Left hindlimb (tissue), 1 donor: ENCODE measurements at places on chromosomes 11 and 22.
A peak's percentile ranks its signal among the peaks of the same experiment; 100 is the strongest.

GRCh38 chr11:115194802-115195110 is 309.5 kb downstream of the CADM1 start:
- no peak for DNase-seq

DNA sequence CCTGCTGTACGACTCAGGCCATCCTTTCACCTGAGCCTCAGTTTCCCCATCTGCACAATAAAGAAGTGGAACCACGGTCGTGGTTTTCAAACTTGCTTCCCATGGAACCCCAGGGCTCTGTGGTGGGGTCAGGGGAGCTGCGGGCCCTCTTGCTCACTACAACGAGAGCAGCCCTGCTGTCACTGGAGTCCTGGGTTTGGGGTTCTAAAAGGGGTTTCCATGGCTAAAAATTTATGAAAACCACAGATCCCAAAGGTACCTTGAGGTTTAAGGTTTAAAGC is 45.4 kb upstream of the CARS1 start:
- no peak for DNase-seq

GRCh38 chr22:44455151-44455962 is 42.7 kb downstream of the RTL6 start:
- no peak for DNase-seq

- peak; percentile 61 for DNase-seq
Observed at GRCh38 chr22:22928666-22929380, 41.2 kb downstream of the IGLL5 start.

GRCh38 chr11:44221992-44222391 is 87.9 kb downstream of the ALX4 start:
- no peak for DNase-seq

- DNase-seq: no peak
Observed at GRCh38 chr11:69985641-69986439, 92.3 kb upstream of the ANO1 start.

GRCh38 chr11:40029391-40029790 is 1430.1 kb downstream of the LRRC4C start:
- DNase-seq: no peak

DNA sequence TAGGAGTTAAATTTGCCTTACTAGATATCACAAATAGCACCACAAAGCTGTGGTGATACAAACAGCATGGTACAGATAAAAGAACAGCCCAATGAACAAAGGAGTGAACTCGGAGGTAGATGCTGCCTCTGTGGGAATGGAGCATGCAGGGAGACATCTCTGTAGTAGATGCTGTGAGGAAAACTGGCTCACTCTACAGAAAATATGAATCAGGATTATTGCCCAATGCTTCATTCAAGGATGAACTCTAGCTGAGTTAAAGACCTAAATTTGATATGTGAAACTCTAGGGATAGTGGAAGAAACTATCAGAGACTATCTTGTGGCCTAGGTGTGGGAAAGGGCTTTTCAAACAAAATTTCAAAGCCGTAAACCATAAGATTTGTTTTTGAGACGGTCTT is 15.3 kb upstream of the CAPN5 start:
- DNase-seq: no peak

DNA sequence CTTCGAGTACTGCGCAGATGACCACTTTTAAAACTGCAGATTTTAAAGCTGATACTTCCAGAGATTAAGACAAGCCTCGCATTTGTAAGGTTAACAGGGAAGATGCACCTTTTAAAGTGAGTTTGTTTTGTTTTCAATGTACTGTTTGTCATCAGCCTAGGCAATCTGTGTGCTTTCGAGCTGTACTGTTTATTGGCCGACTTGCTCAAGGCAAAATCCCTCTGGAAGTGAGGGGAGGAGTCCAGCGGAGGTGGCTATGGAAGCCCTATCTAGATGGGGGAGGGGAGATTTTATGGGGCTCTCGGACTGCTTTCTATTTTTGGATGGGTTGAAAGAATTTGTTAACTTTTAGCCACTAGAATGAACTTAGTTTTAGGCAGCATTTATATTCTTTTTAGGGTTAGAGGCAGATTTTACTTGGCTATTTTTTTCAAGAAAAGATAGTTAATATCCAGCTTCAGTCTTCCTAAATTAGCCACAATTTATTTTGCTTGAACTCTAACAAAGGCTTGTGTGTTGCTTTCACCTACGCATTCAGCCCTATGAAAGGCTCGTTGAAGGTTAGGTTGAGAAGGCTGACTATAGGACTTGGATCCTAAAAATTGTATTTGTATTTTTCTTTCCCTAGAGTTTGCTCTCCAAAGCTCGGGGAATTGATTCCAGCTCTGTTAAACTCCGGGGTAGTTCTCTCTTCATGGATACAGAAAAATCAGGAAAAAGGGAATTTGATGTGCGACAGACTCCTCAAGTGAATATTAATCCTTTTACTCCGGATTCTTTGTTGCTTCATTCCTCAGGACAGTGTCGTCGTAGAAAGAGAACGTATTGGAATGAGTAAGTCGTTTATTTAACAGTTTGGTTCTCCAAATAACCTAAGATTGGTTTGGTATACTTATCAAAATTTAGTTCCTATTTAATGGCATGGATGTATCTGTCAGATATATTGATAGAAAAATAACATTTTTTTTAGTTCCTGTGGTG is 2.1 kb downstream of the WEE1 start:
- peak; percentile 68 for DNase-seq

GRCh38 chr22:29784451-29785361 is 17.5 kb downstream of the UQCR10 start:
- DNase-seq: peak; percentile 59

DNA sequence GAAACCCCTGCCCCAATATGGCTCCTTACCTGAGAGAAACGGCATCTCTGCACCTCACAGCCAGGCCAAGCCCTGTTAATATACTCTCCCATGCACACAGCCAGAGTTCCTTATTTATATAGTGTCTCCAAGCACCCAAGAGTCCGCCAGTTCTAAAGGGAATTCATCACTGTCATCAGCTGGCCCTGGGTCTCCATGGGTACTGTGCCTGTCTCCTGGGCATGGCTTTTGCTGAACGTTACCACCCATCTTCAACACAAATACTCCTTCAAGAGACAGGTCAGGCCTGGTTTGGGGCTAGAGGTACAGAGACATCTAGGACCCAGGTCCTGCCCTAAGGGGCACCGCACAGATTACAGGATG is 1.6 kb upstream of the ATG16L2 start:
- no peak for DNase-seq

DNA sequence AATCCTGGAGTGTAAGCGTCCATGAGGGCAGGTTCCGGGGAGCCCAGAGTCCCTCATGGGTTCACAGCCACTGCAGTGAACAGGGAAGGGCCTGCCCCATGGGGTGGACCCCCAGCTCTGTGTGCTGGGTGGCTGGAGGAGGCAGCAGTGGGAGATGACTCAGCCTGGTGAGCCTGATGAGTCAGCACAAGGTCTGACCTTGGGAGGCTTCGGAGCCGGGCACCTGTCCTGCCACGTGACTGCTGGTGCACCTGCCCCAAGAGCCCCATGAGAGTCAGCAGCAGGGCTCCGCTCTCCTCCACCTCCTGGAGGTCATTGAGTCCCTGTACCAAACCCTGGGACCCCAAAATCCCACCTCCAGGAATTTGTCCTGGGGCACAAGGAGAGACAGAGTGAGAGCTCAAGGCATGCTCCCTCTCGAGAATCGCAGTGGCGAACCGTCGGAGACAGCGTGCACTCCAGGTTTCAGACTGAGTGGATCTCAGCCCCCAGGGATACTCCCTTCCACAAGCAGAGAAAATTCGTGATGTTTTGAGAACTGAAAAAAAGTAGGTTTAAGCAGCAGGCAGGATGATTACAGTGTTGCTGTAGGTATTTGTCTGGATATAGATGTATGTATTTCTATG is 1221.7 kb downstream of the BRD1 start:
- no peak for DNase-seq

DNA sequence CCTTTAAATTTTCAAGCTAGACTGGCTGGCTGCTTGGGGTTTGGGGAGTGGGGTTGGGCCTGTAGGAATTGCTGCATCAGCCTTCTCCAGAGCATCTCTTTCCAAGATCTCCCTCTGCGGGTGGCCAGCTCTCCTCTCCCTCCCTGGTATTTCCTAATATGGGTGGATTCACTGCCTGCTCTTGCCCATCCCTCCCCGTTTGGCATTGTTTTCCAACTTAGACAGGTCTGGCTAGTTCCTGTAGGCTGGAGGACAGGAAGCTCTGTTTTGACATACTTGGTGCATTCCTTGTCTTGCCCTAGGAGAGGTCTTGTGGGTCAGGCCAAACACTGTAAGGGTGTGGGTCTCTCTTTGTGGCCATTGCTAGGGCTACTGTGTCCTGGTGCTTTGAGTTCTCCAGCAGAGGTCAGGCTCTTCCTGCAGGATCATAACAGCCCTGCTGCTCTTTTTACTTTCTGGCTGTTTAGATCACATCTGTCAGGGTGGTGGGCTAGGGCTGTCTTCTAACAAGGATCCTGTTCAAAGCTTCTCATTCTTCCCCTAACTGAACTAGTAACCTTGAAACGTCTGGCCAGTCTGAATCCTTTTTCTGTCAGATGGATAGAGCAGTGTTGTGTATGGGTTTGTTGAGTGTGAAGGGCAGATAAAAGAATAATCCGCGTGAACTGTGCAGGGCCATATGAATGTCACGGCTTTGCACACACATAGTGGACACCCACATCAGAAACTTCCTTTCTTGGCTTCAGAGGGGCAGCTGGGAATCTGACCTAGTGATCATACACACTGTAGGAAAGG is 18.3 kb upstream of the MICALL1 start:
- peak; percentile 53 for DNase-seq
